Umbilical cord (tissue), 2 donors: ENCODE measurements at places on chromosomes 7 and 10. TPM values are rescaled to one million over a fixed set of nuclear protein-coding genes. Genes with fewer than 3 reads are reported as not detected.

- DNase-seq = no peak
Observed at GRCh38 chr7:12244129-12244528, 33.0 kb downstream of the TMEM106B start.

GRCh38 chr10:118315629-118316028 lies 26.5 kb downstream of the FAM204A start:
- DNase-seq = no peak

GRCh38 chr10:31152421-31153135 lies 120.9 kb upstream of the ZNF438 start:
- no peak for DNase-seq

DNA sequence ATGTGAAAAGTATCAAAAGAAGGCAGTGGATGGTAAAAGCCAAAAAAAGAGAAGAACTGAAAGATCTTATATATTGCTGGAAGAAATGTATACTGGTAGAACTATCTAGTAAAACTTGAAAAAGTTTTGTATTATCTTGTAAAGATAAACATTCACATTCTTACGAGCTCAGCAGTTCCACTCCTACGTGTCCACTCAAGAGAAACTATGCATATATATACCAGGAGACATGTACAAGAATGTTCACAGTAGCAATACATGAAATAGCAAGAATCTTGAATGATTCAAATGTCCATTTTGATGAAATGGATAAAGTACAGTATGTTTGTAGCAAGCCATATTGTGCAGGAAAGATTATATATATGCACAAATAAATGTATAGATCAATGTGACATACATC lies 155.0 kb downstream of the RNF133 start:
- no peak for DNase-seq

- DNase-seq = no peak
Observed at GRCh38 chr7:66055321-66055956, 20.2 kb upstream of the ASL start.

GRCh38 chr7:8146788-8147413 lies 115.1 kb downstream of the ICA1 start:
- no peak for DNase-seq

GRCh38 chr7:2873686-2874551 lies 29.8 kb upstream of the GNA12 start:
- peak; percentile 74 for DNase-seq

DNA sequence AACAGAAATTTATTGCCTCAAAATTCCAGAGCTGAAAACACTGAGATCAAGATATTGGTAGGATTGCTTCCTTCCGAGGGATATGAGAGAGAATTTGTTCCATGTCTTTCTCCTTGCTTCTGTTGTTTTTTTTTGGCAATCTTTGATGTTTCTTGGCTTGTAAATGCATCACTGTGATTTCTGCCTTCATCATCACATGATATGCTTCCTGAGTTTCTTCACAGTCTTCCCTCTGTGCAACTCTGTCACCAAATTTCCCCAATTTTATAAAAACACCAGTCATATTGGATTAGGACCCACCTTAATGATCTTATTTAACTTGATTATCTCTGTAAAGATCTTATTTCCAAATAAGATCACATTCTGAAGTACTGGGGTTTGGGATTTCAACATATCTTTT lies 14.7 kb downstream of the TMEM236 start:
- DNase-seq = no peak

DNA sequence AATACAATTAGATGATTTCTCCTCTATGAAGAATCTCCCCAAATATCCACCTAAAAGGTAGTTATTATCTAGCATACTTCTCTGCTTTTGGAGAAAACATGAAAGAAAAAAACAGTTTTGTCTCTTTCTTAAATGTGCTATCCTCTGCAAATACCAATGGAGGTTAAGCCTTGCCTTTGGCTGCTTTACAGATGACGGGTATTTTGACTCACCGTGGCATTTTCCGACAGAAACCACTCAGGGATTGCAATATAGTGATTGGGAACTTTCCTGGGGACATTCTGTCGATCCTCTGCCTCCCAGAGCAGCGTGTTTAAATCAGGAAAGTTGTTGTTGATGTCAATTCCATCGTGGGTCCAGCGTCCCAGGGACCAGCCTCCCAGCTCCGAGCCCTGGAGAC lies 100.6 kb downstream of the GPR26 start:
- peak; percentile 28 for DNase-seq

DNA sequence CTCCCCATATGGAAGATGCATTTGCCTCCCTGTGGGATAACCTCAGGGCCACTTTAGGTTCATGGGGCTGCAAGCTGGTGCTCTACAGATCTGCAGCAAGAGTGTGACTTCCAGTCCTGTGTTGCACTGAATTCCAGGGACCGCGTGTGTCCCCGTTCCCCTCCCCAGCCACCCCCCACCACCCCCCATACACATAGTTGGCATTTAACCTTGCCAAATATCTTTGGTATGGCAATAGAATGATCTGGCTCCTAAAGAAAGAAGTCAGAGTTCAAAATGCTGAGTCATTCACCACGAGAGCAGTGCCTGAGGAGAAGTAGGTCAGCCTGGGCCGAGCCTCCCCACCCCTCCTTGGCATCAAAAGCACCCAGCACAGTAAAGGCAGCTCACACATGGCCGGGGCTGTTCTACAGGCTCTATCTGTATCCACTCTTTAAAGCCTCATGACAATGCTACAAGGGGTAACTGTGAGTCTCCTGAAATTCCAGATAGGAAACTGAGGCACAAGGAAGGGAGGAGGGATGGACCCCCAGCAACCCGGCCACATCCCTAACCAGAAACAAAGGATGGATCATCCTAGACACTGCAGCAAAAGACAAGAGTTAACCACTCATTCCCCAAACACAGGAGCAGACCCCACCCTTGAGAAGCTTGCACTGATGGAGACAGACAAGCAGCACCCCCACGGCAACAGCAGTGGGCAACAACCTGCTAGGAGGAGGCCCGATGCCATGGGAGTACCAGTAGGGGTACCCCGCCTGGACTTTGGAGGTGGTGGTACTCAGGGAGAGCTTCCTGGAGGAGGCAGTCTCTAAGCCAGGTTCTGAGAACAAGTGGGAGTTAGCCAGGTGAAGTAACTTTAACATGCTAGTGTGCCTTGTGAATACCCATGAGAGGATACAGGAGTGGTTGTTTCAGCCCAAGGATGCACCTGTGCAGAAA lies 70.3 kb upstream of the NANOS1 start:
- peak; percentile 83 for DNase-seq

Gene ITPRIP
- 14.7 TPM for total RNA-seq

Gene NPFFR1
- total RNA-seq = 1.2 TPM

Gene HOXA2
- 0.24 TPM for total RNA-seq

Gene AMPH
- total RNA-seq = 2.4 TPM
